ENCODE measurements at places on chromosomes 5 and 9.

DNA sequence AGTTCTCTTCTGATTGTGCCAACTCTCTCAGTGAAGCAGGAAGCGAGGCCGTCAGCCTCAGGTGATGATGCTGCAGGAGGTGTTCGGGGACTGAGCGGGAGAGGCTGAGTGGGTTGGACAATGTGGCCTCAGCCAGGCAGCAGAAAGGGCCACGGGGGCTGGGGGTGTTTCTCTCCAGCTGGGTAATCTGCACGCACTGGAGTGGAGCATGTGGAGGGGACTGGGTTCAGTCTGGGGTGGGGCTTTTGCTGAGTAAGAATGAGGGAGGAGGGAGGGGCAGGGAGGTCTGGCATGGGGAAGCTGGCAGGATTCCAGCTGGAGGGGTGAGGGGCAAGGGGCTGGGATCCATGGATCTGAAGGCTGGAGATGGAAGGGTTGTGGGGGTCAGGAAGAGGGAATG lies 60.8 kb upstream of the PHYKPL start:
- DNase-seq, result no peak

GRCh38 chr5:157630341-157630740 lies 21.9 kb downstream of the SOX30 start:
- no peak for DNase-seq

GRCh38 chr9:37374892-37375291 lies 47.6 kb upstream of the GRHPR start:
- no peak for DNase-seq

DNA sequence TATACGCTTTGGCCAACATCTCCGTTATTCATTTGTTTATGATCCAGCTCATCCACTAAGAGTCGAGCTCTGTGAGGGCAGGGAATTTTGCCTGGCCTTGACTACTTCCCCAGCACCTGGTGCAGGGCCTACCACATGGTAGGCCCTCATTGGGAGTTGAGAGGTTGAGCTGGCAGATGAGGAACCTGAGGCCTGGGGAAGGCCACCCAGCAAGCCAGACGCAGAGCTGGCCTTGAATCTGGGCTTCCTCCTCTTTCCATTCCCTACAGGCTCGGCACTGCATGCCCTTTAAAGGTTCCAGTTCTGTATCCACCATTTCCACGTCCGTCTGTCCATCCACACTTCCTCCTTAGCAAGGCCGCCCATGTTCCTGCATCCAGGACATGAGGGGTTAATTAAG lies 24.2 kb downstream of the KCNMB1 start:
- no peak for DNase-seq

- DNase-seq, result peak; percentile 26
Observed at GRCh38 chr5:151811593-151812321, 40.0 kb downstream of the G3BP1 start.

DNA sequence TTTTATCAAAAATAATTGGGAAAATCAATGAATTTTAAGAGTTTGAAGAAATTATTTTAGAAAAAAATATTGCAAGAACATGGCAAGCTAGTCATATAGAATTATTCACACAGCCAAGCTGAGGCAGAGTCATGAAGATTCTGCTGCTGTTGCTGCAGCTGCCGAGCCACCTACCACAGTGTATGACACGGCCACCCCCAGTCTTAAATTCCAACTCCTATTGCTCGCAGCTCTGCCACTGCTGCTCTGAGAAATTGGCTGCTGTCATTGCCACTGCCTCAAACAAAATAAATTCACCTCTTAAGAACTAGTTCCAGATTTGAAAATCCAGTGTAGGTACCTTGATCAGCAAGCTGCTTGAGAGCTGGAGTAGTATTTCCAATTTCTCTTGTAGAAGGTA lies 1318.8 kb upstream of the ACO1 start:
- no peak for DNase-seq

GRCh38 chr9:77820293-77820954 lies 172.3 kb upstream of the GNA14 start:
- peak; percentile 69 for DNase-seq

GRCh38 chr9:133103183-133103986 lies 17.7 kb downstream of the RALGDS start:
- peak; percentile 70 for DNase-seq

- no peak for DNase-seq
Observed at GRCh38 chr9:133954862-133955529, 37.1 kb downstream of the VAV2 start.

DNA sequence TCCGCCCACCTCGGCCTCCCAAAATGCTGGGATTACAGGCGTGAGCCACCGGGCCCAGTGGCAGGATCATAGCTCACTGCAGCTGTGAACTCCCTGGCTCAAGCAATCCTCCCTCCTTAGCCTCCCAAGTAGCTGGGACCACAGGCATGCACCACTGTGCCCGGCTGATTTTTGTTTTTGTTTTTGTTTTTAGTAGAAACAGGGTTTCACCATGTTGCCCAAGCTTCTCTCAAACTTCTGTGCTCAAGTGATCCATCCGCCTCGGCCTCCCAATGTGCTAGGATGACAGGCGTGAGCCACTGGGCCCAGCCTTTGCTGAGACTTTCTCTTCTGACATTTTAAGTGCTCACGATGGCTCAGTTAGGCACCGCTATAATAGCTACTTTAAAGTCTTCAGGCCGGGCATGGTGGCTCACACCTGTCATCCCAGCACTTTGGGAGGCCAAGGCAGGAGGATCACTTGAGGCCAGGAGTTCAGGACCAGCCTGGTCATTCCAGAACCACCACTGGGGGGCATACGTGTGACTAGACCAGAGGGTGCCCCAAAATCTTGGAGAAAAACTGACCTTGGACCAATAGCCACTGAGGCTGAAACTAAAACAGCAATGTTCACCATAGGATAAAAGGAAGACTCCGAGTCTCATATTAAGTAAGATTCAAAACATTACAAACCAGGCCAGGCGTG lies 3.1 kb upstream of the ENTPD8 start:
- no peak for DNase-seq

GRCh38 chr9:81416476-81417298 lies 272.7 kb downstream of the TLE1 start:
- no peak for DNase-seq

All from suppressor macrophage treated with lipopolysaccharide for 1 hour (primary cell).